Fibroblast of skin of right quadriceps (primary cell): ENCODE measurements at places on chromosomes 4 and X.

DNA sequence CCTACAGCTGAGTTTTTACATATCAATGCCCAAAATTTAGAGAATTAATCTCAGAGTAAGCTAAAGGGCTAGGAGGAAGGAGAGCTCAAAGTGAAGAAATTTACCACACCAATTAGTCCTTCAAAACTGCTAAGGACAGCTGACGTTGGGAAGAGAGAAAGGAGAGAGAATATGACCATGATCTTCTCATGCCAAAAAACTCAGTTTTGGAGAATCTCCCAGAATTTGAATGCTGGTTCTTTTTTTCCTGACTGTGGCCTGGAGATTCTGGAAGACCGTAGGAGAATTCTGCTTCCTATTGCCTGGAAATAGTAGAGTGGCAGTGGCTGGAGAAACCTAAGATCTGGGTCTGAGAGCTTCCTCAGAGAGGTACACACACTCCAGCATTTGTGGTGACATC, 834.4 kb upstream of the SLIT2 start:
- no peak for DNase-seq

DNA sequence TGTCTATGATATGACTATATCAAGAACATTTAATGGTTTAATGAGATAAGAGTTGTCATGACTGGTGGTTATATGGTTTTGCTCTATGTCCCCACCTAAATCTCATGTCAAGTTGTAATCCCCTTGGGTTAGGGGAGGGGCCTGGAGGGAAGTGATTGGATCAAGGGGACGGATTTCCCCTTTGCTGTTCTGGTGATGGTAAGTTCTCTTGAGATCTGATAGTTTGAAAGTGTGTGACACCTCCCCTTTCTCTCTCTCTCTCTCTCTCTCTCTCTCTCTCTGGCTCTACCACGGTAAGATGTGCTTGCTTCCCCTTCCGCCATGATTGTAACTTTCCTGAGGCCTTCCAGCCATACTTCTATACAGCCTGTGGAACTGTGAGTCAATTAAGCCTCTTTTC, 803.4 kb downstream of the TRIML1 start:
- no peak for DNase-seq

GRCh38 chr4:83065266-83065665, 30.3 kb downstream of the COPS4 start:
- no peak for DNase-seq

GRCh38 chr4:42391981-42392380, 5.3 kb upstream of the SHISA3 start:
- DNase-seq: no peak

- DNase-seq: no peak
These were observed 29.7 kb downstream of the SCLT1 start for GRCh38 chr4:129063640-129064039.

- peak; percentile 82 for DNase-seq
These were observed 9.7 kb upstream of the MAGEA4 start for GRCh38 chrX:151902813-151903591.

GRCh38 chrX:13934731-13935130, 95.0 kb downstream of the GEMIN8 start:
- DNase-seq: no peak

GRCh38 chr4:38452542-38452941, 211.5 kb upstream of the KLF3 start:
- DNase-seq: no peak

GRCh38 chr4:101032541-101032940, 314.8 kb downstream of the PPP3CA start:
- DNase-seq: no peak

DNA sequence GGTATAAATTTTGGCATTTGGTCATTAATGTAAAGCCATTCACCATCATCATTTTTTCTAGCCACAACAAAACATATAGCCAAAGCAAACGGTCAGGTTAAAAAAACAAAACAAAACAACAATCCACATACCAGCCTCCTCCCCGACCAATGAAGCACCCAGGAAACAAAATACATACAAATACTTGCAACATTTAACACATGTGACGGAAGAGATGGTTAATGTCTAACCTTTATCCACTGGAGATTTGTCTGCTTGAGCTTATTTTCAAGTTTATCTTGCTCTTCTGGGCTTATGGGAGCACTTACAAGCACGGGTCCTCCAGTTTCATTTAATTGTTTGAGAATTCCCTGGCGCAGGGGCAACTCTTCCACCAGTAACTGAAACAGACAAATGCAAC, 857.5 kb upstream of the FTHL17 start:
- no peak for DNase-seq

- DNase-seq: peak; percentile 17
These were observed 349.0 kb upstream of the GATB start for GRCh38 chr4:152109531-152110509.

DNA sequence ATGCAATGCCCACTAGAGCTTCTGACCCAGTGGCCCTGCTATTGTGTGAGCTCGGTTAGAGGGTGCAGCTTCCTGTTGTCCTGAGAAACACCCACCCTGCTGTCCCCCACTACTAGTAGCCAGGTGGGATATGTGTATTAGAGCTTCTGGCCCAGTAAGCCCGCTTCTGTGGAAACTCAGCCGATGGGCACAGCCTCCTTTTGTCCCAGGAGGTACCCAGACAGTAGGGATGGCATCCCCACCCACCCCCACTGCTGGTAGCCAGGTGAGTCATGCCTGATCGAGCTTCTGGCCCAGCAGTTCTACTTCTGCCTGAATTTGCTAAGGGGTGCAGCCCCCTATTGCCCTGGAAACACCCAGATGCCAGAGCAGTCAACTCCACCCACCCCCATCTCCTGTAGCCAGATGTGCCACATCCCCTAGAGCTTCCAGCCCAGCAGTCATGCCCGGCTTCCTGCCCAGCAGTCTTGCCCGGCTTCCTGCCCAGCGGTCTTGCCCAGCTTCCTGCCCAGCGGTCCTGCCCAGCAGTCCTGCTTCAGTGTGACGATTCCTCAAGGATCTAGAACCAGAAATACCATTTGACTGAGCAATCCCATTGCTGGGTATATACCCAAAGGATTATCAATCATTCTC, 162.7 kb upstream of the KLF8 start:
- DNase-seq: no peak

DNA sequence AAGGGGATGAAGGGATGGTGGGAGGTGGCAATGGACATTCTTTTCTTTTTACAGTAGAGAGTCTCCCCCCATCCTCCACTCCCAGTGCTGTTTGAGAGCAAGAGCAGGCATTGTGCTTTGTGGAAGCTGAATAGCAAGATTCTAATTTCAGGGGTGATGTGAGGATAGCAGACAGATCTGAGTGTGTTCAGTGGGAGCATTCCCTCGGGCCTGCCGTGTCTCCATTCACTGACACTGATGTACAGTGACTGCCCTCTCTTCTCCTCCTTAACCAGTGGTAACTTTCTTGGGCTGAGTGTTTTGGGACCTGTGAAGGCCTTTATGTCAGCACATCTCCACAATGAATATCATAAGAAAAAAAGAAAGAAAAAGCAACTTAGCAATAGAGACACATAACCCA, 396.6 kb upstream of the RPS6KA3 start:
- no peak for DNase-seq

- no peak for DNase-seq
These were observed 983.7 kb upstream of the PABPC4L start for GRCh38 chr4:135185256-135185655.

DNA sequence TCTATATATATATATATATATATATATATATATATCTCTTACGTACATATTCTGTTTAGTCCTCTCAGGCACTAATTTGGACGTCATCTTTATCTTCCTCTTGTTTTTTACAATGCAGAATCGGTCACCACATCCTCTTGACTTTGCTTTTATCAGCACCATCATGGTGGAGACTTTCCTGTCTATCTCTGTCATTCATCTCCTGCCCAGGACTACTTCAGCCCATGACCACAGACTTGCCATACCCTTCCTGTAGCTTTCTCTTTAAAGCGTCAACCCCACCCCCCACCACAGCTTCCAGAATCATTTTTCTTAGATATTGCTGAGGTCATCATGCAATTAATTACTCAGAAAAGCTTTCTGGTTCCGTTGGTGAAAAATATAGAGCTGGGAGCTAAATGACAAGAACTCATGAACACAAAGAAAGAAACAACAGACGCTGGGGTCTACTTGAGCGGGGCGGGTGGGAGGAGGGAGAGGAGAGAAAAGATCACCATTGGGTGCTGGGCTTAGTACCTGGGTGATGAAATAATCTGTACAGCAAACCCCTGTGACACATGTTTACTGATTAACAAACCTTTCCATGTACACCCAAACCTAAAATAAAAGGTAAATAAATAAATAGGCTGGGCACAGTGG, 30.5 kb upstream of the PRKX start:
- DNase-seq: no peak

DNA sequence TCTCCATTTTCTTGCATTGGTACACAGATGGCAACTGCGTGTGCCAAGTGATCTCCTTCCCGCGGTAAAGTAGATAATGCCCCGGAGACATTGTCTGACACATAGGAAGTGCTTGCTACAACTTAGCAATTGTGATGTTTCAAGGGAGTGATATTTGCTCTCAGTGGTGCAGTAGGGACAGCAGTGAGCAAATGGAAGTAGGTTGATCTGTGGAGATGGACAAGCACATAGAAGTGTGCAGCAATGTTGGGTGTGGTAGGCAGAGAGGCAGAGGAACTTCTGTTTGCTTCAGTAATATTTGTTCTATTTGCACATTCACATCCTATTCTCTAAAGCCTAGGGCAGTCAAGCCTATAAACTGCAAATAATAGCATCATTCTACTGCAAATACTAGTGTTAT, 846.7 kb upstream of the PRKX start:
- no peak for DNase-seq

GRCh38 chrX:132837126-132837525, 121.3 kb downstream of the HS6ST2 start:
- DNase-seq: peak; percentile 87
